ENCODE measurements at places on chromosomes 3 and 15. TPM values are rescaled to one million over a fixed set of nuclear protein-coding genes. Genes with fewer than 3 reads are reported as not detected.

- no peak for DNase-seq
These were observed 63.4 kb downstream of the CYP19A1 start for GRCh38 chr15:51274956-51275355.

DNA sequence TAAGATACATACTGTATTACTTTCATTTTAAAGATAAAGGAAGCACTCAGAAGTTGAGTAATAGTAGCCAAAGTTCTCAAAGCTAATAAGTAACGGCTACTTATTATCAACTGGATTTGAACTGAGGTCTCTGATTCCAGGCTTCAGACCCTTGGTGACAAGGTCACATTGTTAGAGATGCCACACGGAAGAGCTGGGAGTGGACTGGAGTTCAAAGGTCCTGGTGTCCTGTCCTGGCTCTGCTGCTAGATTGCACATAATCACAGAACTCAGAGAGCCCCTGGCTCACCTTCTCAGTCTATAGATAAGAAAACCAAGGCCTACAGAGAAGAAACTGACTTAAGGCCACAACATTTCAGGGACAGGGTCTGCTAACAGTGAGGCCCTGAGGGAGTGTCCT lies 75.3 kb downstream of the MYLK start:
- DNase-seq, result no peak

GRCh38 chr3:164883171-164883570 lies 195.1 kb downstream of the SI start:
- no peak for DNase-seq

MAP4 gene
- 152 TPM for total RNA-seq

DNA sequence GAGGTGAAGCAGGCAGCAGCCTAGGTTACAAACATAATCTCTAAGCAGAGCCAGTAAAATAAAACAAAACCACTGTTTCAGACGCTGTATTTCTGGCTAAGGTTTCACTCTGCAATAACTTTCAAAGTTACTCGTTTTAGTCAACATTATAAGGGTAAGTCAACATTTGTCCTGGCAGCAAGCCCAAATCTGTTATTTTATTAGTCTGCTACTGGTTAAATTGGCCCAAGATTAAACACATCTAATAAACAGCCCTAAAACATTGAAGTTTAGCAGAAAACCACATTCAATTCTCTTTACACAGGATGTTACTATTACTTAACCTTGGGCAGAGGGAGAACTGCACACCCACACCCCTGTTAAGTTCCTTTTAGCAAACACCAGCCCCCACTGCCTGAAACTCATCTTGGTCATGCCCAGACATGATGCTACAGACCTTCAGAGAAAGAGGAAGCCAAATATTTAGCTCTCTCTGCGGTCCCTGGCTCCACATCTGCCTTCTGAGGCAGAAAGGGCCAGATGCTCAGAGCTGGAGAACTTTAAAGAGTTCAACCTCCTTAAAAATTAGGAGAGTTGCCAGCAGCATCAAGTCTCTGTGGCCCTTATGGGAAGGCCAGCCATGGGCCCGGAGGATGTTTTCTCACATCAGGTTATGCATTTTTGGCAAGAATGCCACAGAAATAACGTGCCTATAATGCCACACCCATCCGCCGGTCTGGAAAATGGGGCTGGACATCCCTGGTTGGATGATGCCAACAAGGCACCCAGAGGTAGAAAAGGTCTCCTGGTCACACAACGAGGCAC lies 17.9 kb downstream of the ARHGEF3 start:
- DNase-seq, result peak; percentile 91

ATP11B gene
- total RNA-seq, result 75.0 TPM

GRCh38 chr3:32455609-32456428 lies 46.8 kb downstream of the CMTM6 start:
- no peak for DNase-seq

DNA sequence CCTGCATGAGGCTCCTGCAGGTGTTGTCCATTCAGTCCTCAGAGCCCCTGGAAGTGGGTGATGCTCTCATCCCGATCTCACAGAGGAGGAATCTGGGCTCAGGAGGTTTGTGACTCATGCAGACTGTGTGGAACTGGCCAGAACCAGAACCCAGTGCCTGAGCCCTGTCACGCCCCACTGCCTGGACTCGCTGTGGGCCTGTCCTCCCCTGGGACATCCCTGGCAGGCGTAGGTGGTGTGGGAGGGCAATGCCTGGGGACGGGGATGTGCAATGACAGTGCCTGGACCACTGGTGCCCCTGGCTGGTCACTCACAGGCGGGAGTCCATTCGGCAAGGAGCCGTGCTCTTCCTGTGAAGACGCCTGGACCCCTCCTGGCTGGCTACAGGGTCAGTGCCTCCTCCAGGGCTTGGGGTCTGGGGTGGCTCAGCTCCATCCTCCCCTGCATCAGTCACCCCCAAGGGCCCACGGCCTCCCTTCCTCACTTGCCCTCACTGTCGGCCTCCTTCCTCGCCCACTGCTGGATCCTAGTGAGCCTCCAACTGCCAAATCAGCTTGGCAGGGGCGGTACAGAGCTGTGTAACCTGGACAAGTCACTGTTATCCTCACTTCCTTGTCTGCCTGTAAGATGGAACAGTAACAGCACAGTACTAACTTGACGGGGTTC lies 14.9 kb downstream of the PSTPIP1 start:
- no peak for DNase-seq

- no peak for DNase-seq
These were observed 71.5 kb downstream of the FAM174B start for GRCh38 chr15:92584105-92584504.

ILDR1 gene
- total RNA-seq, result not detected

GRCh38 chr3:5136211-5136918 lies 14.3 kb downstream of the ARL8B start:
- peak; percentile 46 for DNase-seq

ATOSA gene
- 16.4 TPM for total RNA-seq

DNA sequence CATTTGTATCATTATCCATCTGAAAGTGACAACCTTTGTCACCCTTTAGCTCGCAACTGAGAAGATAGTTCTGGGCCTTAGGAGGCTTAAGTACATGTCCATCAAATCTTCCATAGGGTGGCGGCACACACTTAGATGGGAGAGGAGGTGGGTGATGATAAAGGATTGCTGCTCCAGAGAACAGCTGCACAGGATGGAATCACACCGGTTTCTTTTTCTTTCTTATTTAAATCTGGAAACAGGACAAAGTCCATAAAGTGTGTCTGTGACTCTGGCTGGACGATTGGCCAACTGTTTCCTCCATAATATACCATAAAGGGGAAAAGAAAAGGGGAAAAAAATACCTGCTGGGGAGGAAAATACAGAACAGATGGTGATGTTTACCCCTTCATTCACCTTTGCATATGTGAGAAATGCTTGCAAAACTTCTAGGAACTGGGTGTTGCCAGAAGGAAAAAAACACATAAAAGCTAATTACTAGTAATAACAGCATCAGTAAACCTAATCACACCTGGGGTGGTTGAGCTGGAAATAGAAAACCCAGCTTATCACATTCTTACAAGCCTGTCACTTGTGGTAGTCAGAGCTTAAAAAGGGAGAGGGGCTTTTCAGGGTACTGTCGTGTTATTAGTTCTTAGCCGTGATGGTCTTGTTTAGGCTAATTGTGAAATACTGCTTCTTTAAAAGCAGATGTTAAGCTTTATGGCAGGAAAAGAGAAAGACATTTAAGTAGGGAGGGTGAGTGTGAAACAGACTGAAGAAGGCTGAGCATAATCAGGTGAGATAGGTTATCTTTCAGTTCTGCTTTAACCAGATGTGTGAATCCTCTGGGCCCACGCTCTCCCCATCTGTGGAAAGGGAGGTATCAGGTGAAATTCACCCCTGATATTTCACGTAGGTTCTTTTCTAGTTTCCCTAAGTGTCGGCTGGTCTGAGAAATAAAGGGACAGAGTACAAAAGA lies 16.7 kb downstream of the C2CD4A start:
- no peak for DNase-seq

THAP10 gene
- total RNA-seq, result 2.3 TPM

- DNase-seq, result no peak
These were observed 12.9 kb upstream of the FAM3D start for GRCh38 chr3:58679446-58679845.

TRANK1 gene
- 20.3 TPM for total RNA-seq

DNA sequence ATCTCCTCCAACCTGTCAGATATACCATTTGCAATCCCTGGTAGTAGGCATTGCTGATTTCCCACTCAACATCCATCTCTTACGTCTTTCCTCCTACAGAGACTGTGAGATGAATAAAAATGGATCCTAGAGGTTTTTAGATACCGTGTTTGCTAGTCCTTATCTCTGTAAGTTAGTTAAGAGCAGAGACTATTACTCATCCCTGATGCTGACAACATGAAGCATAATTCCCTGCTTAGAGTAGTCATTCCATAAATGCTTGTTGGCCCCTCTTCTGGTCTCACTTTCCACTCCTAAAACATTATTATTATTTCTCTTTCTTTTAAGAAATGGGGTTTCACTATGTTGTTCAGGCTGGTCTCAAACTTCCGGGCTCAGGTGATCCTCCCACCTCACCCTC lies 136.2 kb downstream of the RTP4 start:
- peak; percentile 13 for DNase-seq

DNA sequence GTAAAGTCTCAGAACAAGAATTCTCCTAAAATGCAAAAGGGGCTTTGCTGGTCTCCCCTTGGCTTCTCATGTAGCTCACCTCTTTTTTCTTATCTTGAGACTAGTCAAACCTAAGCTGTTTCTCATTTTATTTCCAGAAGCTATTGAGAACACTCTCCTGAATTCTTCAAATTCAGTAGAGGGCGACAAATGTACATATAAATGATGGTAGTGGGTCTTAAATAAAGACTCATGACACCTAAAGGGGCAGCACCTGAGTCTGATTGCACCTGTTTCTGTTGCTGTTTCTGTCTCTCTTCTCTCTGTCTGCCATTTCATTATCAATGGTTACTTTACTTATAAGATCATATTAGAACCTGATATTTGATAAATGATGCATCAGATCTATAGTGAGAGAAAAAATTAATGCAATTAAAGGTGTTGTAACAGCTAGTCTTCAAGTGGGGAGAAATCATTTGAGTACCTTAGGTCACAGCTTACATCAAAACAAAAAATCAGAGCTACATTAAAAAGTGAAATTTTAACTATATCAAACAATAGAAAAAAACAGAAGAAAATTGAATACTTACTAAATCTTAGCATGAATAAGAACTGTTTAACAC lies 7.0 kb downstream of the ADIPOQ start:
- DNase-seq, result peak; percentile 40

GRCh38 chr3:114144909-114145688 lies 33.8 kb downstream of the DRD3 start:
- peak; percentile 98 for DNase-seq

GRCh38 chr3:50100386-50100785 lies 11.7 kb downstream of the RBM5 start:
- DNase-seq, result no peak

GRCh38 chr3:134852893-134853351 lies 57.9 kb downstream of the EPHB1 start:
- no peak for DNase-seq

PTPRG gene
- 64.5 TPM for total RNA-seq

GRCh38 chr3:39317571-39318169 lies 11.8 kb upstream of the CCR8 start:
- no peak for DNase-seq

GRCh38 chr3:125120379-125121122 lies 64.8 kb upstream of the HEG1 start:
- DNase-seq, result peak; percentile 67

GRCh38 chr3:40490916-40491315 lies 14.0 kb downstream of the ZNF619 start:
- peak; percentile 10 for DNase-seq

DNA sequence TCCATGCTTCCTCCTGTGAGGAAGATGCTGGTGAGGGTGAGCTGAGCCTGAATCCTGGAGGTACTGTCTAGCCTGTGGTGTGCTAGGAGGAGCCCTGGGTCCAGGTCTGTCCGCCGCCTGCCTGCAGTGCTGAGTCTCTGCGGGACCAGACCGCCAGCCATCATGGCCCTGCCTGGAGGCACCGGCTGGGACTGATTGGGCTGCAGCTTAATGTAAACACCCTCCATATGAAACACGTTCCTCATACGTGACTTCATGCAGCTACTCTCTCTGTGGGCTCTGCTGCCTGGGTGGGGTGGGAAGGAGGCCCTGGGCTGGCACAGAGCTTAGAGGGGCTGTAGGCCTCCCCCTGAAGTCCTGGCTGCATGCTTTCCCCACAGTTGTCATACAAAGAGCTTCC lies 67.4 kb downstream of the FBLN2 start:
- no peak for DNase-seq

PLCH1 gene
- total RNA-seq, result under 0.01 TPM

DNA sequence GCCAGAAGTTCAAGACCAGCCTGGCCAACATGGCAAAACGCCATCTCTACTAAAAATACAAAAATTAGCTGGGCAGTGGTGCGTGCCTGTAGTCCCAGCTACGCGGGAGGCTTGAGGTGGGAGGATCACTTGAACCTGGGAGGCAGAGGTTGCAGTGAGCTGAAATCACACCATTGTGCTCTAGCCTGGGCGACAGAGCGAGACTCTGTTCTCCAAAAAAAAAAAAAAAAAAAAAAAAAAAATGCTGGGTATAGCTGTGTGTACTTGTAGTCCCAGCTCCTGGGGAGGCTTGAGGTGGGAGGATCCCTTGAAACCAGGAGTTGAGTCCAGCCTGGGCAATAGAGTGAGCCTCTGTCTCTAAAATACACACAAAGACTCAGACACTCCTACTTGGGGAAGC lies 32.0 kb downstream of the PPP1R2 start:
- DNase-seq, result no peak

GRCh38 chr15:60017538-60018520 lies 13.7 kb downstream of the FOXB1 start:
- DNase-seq, result no peak

- peak; percentile 66 for DNase-seq
These were observed 319 bp downstream of the LNP1 start for GRCh38 chr3:100401674-100402041.

DNA sequence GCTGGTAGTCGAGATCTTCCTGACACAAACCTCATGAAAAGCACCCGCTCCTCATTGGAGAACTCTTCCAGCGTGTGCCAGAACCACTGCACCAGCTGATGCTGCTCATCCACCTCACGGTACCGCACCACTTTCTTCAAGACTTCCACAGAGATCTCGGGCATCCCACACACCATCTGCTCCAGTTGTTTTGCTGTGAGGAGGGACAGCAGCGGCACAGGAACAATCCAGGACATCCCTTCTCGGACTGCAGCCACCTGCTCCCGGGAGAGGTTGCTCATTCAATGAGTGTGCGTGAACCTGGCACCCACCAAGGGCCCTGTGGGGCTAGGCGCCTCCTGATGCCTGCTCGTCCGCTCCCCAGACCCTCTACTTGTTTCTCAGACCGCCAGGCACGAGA lies 15.1 kb downstream of the FBXL22 start:
- DNase-seq, result no peak

DNA sequence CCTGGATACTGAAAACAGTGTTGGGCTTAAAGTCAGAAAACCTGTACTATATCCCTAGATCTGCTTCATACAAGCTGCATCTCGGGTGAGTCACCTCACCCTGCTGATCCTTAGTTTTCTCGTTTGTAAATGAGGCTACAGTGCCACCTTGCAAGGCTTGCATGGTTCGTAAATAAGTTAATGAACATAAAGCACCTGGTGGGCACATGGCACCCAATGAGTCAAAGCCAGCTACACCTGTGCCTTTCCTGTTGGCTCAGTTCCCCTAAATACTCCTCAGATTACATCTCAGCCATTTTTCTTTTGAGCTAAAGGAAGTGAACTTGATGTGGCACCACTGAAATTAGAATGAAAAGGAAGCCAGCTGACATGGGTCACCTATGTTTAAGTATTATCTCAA lies 26.5 kb downstream of the RTP1 start:
- no peak for DNase-seq

Measured in fibroblast of lung (primary cell).